Dorsolateral prefrontal cortex (tissue), 122 donors: ENCODE measurements at places on chromosomes 7 and 10.

- DNase-seq: no peak
Measured at GRCh38 chr10:35372329-35372728, 36.0 kb downstream of the CCNY start.

GRCh38 chr10:12787297-12787696 lies 214.2 kb downstream of the CCDC3 start:
- DNase-seq: peak; percentile 73

DNA sequence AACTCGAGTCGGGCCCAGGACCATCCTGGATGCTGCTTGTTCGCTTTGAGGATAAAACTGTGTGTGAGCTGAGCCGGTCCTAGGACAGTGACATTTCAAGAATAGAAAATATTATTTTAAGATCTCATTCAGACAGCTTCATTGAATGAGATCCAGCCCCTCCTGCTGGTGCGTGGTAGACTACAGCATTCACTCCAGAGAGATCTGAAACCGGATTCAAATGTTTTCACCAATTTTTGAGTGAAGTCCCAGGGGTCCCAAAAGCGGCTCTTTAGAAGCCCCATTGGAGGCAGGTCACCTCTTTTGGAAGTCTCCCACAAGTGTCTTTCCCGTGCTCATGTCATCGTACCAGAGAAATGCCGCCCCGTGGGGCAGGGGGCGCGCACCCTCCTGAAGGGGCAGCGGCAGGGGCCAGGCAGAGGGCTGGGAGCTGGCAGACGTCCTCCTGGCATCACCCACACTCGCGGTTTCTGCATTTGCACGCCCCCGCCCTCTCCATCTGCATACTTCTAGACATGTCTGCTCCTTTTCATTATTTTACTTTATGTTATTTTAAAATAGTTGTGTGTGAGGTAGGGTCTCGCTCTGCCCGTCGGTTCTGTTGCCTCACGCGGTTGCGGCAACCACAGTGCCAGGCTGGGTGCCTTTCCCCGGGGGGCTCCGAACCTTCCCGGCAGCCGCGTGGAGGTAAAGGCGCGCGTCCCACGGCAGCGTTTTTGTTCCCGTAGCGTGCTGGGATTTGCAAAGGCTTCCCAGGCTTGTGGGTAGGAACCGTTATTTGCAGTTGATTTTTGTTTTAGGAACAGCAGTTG lies 52.3 kb upstream of the DPYSL4 start:
- no peak for DNase-seq

DNA sequence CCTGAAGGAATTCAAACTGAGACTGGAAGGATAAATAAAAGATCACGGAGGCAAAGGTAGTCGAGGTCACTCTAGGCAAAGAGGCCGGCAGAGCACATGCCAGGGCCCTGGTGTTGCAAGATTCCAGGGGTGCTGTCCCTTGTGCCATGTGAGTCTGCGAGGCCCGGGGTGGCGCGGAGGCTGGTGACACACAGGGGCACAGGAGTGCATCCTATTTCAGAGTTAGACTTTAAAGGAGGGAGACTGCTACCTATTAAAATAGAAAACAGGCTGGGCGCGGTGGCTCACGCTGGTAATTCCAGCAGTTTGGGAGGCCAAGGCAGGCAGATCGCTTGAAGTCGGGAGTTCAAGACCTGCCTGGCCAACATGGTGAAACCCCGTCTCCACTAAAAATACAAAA lies 12.6 kb downstream of the BEND7 start:
- DNase-seq: no peak

DNA sequence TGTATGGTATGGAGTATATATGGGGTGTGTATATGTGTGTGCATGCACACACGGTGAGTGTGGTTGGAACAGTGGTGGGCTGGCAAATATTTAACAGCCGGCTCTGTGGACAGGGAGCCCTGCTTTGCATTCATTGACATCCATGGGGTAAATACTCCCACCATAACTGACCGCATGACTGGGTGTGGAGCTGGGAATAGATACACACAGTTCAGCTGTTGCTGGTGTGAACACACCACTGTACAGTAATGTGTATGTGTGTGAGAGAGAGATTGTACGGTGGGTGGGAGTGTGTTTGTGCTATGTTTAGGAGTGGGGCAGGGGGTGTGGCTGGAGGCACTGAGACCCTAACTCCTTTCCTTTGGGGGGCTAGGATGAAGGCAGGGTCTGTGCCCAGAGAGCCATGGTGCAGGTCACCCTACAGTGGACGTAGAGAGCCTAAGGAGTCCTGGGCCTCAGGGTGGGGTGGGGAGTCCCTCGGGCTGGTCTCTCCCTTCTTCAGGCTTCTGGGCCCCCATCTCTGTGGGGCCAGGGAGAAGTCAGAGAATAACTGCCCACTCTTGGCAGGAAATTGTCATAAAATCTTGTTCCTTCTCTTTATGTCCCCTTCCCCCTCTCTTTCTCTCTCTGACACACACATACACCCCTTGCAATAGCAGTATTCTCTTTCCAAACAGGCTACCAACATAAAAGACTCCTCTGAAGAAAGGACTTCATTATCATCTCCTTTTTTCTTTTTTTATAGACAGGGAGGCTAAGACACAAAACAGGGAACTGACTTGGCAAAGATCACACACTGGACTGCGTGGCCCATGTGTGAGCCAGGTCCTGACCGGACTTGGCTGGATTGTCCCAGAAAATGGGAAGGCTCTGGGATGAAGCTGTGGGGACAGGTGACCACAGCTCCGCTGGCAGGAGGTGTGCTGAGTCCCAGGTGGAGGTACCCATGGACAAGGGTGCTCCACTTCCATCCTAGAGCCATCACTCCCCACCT lies 3.2 kb downstream of the SFRP5 start:
- no peak for DNase-seq

GRCh38 chr10:32411797-32412498 lies 34.0 kb upstream of the CCDC7 start:
- DNase-seq: no peak

- no peak for DNase-seq
Measured at GRCh38 chr7:111607621-111608020, 45.3 kb upstream of the IMMP2L start.

DNA sequence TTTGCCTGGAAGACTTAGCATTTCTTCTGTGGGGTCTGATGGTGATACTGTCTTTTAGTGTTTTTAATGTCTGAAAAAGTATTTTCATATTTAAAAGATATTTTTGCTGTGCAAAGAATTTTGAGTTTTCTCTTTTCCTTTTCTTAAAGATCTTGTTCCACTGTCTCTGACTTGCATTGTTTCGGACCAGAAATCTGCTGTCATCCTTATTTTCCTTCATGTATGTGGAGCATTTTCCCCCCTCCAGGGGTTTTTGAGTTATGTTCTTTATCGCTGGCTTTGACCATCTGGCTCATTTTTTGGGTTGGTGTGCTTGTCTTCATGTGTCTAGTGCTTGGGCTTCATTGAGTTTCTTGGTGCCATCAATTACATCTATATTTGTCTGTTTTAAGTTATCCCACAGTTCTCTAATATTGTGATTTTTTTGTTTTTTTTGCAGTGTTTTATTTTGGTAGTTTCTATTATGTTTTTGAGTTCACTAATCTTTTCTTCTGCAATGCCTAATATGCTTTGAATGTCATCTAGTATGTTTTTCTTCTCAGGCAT lies 119.9 kb downstream of the MGMT start:
- no peak for DNase-seq

DNA sequence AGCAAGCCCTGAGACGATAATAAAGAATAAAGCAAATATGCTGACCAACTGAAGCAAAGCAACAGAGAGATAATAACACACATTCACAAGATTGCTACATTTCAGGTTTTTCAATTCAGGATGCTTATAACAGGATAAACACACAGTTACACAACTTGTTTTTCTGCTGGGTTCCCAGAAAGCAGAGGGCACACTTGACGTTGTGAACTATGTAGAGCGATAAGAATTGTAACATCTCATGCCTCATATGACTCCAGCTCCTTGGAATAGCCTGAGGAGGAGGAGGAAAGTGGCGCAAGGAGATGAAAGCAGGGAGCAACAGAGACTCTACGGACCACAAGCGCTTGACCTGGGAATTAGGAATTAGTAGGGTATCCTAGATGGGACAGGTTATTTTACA lies 201.7 kb downstream of the SKAP2 start:
- DNase-seq: no peak

DNA sequence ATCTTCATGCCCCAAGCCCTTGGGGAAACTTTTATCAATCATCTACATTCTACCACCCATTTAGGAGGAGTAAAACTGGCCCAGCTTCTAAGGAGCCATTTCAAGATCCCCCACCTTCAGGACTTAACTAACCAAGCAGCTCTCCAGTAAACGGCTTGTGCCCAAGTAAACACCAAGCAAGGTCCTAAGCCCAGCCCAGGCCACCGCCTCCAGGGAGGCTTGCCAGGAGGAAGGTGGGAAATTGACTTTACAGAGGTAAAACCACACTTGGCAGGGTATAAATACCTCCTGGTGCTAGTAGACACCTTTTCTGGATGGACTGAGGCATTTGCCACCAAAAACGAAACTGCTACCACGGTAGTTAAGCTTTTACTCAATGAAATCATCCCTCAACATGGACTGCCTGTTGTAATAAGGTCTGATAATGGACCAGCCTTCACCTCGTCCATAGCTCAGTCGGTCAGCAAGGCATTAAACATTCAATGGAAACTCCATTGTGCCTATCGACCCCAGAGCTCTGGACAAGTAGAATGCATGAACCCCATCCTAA lies 5.6 kb downstream of the AKR1B15 start:
- no peak for DNase-seq

DNA sequence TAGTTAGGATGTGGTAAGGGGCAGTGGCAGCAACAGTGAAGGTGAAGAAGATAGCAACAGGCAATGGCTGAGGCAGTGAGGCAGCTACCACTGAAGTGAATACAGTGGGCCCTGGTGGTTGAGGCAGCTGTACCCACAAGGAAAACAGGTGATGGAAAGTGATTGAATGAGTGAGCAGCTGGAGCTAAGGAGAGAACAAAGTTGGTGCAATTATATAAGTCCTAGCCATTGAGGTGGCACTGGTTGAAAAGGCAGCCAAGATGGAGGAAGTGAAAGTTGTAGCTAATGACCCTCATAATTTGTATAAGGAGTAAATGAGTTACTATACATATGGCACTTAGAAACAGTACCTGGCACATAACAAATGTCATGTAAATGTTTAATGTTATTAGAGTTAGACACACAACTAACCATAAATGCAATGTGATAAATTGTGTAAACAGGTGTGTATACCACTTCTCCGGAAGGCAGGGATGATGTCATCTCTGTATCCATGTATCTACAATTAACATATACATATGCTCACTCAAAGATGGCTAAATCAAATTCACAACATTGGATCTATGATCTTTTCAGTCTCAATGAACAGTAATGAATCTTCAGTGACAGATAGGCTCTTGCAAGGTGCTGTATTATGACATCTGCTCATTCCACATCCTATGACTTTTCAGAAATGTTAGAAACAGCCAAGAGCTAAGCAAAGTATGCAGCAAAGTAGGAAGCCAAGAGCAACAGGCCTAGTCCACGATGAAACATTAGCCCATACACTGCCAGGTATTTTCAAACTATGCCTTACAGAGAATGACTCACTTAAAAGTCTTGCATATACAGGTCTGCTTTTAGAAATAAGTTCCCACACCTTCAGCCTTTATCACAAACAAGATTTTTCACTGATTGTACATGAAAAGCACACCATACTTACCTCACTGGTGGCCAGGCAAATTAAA lies 10.7 kb downstream of the XPNPEP1 start:
- DNase-seq: no peak
